ENCODE measurements at places on chromosomes 5 and 9.

DNA sequence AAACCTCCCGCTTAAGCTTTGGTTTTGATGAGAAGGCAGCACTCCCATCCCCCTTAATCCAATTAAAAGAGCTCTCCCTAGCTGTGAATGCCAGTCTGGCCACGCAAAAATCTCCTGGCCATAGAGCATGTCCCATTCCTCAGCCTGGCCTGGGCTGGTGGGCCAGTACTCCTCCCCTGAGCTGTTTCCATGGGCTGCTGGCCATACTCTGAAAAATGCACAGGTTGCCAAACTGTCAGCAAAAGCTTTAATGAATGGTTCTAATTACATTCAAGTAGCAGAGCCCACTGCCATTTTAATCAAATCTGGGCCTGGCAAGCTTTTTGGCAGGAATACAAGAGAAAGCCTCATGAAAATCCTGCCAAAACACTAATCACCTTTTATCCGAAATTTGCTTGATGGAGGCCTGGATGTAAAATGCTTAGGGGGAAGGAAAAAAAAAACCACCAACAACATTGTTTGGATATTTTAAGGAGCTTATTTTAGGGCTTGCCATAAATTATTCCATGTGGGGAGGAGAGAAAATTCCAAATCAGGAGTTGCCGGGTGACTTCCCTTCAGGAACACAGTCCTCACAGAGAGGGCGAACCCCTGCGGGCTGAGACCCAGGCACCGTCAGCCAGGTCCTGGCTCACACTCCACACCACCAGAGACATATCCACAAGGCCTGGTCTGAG lies 243.3 kb downstream of the SEC61B start:
- no peak for DNase-seq

- DNase-seq: no peak
Measured at GRCh38 chr5:180486636-180487149, 7.5 kb upstream of the CNOT6 start.

DNA sequence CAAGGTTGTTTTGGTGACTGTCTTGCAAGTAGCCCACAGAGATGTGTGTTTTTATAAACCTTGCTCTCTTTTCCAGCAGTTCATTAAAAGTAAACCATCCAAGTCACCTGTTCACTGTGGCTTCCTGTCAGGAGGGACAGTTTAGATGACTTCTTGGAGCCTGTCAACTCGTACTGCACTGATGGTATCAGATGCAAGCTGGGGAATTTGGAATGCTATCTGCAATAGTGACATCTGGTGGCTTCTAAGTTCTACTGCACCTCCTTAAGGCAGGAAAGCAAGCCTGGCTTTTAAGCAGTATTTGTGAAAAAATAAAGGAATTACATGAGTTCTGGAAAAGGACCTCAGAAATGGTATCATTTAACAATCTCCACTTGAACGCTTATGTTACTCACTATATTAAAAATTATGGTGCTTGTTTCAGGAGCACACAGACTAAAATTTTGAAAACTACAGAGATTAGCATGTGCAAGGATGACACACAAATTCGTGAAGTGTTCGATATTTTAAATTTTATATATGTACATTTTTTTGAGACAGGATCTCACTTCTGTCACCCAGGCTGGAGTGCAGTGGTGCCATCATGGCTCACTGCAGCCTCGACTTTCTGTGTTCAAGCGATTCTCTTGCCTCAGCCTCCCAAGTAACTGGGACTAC lies 164.0 kb downstream of the TTC39B start:
- no peak for DNase-seq

DNA sequence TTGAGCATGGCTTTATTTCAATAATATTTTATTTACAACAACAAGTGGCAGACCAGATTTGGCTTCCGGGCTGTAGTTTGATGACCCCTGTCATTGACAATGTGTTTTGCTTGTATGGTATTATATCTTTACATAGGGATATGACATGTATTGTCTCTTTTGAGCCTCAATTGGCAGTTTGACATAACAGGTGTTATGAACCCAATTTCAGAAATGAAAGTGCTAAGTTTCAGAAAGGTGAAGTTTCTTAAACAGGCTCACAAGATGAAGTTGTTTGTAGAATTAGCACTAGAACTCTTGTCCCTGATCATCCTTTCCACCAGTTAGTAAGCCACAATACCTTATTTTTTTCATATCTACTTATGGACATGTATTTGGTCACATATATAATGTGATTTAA lies 303.0 kb upstream of the GRIA1 start:
- no peak for DNase-seq

- DNase-seq: no peak
Measured at GRCh38 chr5:155929112-155929511, 397.9 kb upstream of the SGCD start.

DNA sequence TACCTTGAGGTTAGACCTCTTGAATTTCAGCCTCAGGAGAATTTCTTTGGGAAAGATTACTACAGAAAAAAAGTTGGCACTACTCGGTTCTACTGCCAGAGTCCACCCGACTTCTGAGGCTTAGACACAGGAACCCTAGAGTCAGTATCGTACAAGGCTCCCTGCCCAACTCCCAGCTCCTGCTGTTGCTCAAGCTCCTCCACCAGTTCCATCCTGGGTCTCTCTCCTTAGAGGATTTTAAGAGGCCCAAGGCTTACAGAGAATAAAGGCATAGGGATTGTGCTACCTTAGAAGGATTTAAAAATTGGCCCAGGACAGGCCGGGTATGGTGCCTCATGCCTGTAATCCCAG lies 29.0 kb upstream of the SSBP2 start:
- no peak for DNase-seq

DNA sequence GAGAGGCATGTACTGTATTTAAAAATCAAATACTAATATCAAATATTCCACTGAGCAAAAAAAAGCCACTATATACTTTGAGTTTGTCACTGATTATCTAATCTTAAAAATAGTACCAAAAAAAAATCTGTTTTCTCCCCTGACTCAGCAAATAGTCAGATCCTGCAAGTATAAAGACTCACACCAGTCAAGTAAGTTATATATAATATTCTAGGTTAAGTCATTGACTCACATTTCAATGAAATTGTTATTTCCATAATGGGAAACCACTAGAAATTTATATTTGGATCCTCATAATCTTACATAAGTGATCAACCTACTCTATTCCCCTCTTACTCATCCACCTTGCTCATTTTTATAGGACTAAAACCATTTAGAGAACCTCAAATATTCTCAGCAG lies 447.2 kb upstream of the MEF2C start:
- DNase-seq: no peak

- DNase-seq: no peak
Measured at GRCh38 chr5:100697970-100698369, 162.8 kb downstream of the FAM174A start.

GRCh38 chr5:103224118-103224893 lies 34.3 kb upstream of the MACIR start:
- peak; percentile 66 for DNase-seq

DNA sequence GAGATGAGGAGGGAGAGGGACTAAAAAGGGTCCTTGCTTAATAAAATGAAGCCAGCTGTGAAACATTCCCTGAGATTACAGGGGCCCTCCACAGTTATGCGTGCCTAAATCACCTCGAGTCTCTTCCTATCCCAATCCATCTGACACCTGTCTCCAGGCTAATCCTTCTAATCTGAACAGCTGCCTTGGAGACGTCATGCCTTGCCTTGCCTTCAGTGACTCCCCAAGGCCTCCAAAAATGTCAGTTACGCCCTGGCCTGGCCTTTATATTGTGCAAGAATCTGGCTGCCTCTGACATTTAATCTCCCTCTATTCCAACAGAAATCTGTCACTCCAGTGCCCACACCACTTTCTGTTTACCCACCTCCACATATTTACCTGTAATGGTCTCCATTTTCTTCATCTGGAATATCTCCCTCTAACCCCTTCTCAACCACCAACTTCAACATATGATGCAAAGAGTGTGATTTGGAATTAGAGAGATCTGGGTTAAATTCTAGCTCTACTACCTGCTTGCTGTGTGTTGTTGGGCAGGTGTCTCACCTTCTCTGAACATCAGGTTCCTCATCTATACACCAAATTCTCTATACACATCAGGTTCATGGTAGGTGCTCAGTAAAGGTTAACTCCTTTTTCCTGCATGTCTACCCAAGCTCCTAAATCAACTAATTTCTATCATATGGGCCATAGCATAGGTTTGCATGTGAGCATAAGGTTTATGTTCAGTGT lies 57.9 kb downstream of the PTCD2 start:
- DNase-seq: no peak

GRCh38 chr9:128259156-128259555 lies 16.7 kb downstream of the GOLGA2 start:
- no peak for DNase-seq

- DNase-seq: no peak
Measured at GRCh38 chr9:129968690-129969485, 74.1 kb downstream of the FNBP1 start.

DNA sequence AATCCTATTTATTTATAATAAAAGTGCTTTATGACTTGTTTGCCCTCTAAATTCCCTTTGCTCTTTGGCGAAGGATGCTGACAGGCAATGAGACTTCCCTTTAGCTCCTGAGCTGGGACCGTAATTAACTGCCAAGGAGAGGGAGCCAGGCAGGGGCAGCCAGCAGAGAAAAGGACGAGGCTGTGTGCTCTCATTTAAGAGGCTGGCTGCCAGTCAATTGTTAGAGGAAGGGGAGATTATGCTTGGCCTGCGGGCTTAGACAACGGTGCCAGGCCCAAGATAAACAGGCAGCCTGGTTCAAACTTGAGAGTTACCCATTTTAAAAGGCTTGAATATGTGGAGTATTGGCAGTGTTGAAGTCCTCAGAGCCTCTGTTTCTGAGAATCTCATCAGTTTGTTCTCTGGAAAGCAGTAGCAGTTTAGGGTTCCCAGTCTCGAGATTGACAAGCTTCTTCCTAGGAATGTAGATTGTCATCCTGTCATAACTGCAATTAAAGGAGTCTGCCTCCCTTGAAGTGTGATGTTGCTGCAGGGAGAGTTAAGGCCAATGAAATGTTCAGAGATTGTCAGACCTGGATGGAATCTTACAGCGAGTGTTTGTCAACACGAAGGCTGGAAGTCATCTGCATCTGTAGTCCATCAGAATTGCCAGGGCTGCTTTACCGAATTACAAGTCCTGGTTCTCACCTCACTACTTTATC lies 113.2 kb downstream of the JAKMIP2 start:
- DNase-seq: no peak

DNA sequence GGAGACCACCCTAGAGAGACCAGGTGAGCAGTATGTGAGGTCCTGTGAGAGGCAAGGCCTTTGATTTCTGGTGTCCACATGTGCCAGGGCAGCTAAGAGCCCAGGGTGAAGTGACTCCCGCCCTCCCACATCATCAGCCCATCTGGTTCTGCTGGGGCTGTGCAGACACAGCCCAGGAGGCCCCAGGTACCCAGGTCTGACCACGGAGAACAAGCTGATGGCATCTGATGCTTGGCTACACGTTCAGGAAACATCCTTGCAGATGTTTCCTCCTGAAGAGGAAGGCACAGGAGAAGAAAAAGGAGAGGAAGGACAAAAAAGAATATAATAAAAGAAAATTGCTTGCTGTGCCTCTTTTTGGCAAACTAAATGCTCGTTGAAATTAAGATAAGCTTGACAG lies 225.8 kb downstream of the PAX5 start:
- no peak for DNase-seq
